ENCODE measurements at places on chromosomes 11 and 22.

GRCh38 chr22:31898926-31899325, 45.4 kb upstream of the YWHAH start:
- DNase-seq = no peak

- no peak for DNase-seq
Measured at GRCh38 chr11:23846902-23847422, 649.9 kb upstream of the LUZP2 start.

- DNase-seq = no peak
Measured at GRCh38 chr11:32444186-32444585, 8.8 kb upstream of the WT1 start.

DNA sequence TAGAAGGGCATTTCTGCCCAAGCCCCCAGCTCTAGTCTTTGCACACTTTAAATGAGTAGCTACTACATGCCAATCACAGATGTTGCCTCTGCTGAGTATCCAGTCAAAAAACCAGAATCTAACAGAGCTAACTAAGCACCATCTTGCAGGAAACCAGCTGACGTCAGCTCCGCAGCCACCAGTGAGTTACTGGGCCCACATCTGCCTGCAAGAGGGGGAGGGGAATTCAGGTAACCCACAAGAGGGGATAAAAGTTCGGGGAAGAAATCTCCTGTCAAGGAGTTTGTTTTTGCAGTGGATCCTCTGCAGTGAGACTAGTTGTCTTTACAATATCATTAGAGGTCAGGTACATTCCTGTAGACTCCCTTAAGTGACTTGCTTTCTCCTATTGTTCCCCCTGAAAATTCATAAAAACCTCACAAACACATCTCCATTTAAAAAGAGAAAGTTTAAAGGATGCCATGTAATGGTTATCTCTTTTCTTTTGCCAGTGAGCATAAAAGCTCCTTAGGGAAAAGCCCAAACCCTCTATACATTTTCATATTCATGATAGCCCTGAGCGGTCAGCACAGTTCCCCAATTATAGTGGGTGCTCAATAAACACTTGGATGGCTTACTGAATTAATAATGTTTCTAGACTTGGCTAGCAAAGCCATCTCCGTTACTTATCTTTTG, 9.3 kb downstream of the CD44 start:
- DNase-seq = no peak

- no peak for DNase-seq
Measured at GRCh38 chr11:91248199-91248807, 976.3 kb upstream of the FAT3 start.

GRCh38 chr22:44387486-44387885, 74.7 kb upstream of the SHISAL1 start:
- no peak for DNase-seq

DNA sequence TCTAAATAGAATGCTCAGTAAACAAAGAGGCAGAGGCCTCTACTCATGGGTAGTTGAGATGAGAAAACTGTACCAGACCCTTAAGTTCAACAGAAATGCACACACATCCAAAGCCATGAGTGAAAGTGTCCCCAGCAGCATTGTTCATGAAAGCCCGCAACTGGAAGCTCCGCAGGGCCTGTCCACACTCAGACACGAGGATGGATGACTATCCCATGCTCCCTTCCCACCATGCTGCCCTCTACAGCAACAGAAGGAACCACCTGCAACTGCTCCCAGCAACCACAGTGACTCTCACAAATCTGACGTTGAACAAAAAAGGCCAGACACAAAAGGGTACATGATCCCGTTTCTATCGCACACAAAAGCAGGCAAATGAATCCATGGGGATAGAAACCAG, 76.9 kb upstream of the ANO1 start:
- no peak for DNase-seq

GRCh38 chr11:119030029-119030328, 698 bp downstream of the SLC37A4 start:
- no peak for DNase-seq

GRCh38 chr11:134423106-134423505, 11.1 kb upstream of the B3GAT1 start:
- DNase-seq = no peak

DNA sequence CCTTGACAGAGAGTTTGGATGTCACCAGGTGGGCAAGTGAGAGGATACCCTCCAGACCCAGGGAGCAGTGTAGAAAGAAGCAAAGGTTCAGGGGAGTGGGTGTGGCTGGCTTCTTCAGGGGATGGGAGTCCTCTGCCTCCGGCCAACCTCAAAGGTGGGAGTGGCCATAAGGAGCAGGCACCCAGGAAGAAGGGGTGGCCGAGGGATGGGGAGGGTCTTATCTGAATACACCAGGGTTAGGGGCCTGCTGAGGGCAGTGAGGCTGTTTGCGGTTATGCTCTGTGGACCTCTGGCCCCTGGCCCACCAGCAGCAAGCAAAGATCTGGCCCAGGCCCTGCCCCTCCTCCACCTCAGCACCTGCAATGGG, 6.2 kb downstream of the NFAM1 start:
- DNase-seq = no peak

DNA sequence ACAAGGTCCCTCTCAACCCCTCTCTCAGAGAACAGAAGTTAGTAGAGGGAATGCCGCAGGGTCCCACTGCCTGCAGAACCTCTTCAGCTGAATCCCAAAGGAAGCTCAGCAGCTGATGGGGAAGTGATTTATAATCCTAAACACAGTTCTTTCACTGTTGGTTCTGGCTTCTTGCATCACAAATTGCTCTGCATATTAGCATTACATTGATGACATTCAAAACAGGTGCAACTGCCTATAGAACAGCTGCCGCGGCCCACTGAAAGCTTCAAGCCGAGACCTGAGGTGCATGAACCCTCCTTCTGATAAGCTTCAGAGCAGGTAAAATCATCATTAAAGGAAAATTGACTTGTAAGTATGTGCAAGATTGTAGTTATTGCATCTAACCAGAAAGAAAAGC, 75.2 kb upstream of the KIRREL3 start:
- no peak for DNase-seq

DNA sequence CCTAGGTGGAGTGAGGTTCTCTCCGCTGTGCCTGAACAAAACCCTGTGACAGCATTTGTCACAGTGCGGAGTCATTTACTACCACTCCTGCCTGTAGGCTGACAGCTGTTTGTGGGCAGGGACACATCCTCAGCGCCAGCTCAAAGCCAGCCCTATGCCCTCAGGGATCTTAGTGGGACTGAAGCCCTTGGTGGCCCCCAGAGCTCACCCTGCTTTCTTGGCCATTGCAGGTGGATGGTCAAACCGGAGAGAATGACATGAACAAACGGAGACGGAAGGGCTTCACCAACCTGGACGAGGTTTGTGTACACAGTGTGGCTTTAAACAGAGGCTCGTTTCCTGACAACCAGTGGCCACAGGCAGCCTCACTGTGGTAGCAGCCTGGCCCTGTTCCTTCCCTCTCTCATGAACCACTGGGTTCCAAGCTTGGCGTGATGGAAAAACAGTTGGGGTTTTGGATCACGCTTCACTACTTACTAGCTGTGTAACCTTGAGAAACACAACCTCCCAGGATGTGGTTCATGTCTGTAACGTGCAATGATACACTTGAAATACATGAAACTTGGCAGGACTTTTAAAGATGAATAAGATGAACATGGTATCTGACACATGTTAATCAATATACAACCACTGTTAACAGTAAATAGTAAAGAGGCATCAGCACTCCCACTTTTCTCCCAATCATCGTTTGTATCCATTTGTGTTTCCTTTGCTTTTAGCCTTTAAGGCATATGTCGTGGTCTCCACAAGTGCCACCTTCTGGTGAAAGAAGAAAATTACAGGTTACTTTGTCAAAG, 125.8 kb downstream of the MICAL2 start:
- DNase-seq = peak; percentile 38

- DNase-seq = no peak
Measured at GRCh38 chr22:44924710-44925109, 85.1 kb downstream of the PHF21B start.
